Body of pancreas (tissue), 4 donors: ENCODE measurements at places on chromosomes 7 and 10. TPM values are rescaled to one million over a fixed set of nuclear protein-coding genes. Genes with fewer than 3 reads are reported as not detected.

TTYH3 gene
- 11.2 TPM for total RNA-seq

UFSP1 gene
- 6.2 TPM for total RNA-seq

ZWINT gene
- total RNA-seq, result 2.9 TPM

ZPBP gene
- total RNA-seq, result not detected

DNA sequence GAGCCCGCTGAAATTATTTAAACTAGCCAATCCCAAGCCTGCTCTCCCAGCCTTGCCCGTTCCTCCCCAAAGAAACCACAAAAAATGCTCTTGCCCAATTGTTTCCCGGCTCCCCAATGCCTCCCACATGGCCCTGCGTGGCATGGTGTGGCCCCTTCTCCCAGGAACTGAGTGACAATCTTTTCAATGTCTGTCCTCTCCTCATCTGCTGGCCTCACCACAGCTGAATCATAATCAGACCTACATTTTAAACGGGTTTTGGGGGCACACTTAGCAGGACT lies 201.5 kb downstream of the PRPF18 start:
- no peaks in the 10 kb centered on the region for H3K36me3 ChIP-seq
- DNase-seq, result no peak
- H3K4me3 ChIP-seq, result no peak overlapping the region
- peaks cover 20% of the 10 kb centered on the region for H3K4me1 ChIP-seq
- H3K27ac ChIP-seq, result peak overlapping the region; percentile 23
- no peaks in the 10 kb centered on the region for H3K27me3 ChIP-seq

GRCh38 chr10:25934621-25935139 lies 651 bp downstream of the MYO3A start:
- H3K4me3 ChIP-seq, result peak overlapping the region; percentile 36
- no peaks in the 10 kb centered on the region for H3K36me3 ChIP-seq

DNA sequence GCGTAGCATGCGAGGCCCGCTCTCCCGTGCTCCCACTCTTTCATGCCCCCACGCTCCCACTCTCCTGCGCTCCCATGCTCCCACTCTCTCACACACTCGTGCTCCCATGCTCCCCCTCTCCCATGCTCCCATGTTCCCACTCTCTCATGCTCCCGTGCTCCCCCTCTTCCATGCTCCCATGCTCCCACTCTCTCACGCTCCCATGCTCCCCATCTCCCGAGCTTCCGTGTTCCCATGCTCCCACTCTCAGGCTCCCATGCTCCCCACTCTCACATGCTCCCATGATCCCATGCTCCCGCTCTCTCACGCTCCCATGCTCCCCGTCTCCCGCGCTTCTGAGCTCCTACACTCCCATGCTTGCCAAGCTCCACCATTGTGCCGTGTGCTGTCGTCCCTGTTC lies 84.4 kb upstream of the ANLN start:
- no peaks in the 10 kb centered on the region for H3K27me3 ChIP-seq
- peaks cover 31% of the 10 kb centered on the region for H3K4me1 ChIP-seq
- peak; percentile 8 for DNase-seq
- H3K4me3 ChIP-seq, result no peak overlapping the region
- H3K27ac ChIP-seq, result no peak overlapping the region
- H3K36me3 ChIP-seq, result no peaks in the 10 kb centered on the region

DNA sequence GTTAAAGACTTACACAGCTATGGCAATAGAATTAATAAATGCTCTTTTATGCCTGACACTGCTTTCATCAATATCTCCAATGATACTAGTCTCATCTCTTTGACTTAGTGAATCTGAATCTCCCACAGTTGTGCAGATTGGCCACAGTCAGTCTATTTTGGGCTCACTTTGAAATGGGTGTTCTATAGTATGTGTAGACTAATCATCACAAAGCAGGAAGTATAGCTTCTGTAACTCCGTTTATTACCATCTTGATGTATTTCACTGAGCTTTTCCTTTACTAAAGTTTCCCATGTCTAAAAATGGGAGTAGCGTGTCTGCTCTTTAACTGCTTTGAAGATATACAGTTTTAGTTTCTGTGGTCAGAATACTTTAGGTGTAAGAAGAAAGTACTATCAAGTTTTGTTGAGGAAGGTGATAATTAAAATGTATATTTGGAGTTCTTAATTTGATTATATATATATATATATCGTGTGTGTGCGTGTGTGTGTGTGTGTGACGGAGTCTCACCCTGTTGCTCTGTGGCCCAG lies 70.1 kb downstream of the ST7 start:
- H3K27me3 ChIP-seq, result no peaks in the 10 kb centered on the region
- no peak for DNase-seq
- no peak overlapping the region for H3K4me3 ChIP-seq
- no peaks in the 10 kb centered on the region for H3K36me3 ChIP-seq
- H3K4me1 ChIP-seq, result peaks cover 10% of the 10 kb centered on the region

DNA sequence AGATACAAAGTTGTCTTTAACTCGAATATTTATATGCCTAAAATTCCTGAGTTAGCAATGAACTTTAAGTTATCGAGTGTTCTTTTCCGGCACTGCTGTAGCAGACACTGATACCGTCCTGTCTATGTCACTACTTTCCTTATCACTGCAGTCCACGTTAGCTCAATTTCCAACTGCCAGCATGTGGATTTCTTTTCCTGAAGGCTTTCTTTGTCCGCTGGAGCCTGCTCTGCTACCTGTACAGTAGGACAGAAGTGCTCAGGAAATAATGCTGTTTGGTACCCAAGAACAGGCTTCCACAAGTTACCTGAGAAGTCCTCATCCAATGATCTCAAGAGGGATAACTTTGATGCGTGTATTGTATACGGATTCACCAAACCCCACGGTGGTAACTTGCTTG lies 329.4 kb downstream of the NXPH1 start:
- no peaks in the 10 kb centered on the region for H3K36me3 ChIP-seq
- H3K4me3 ChIP-seq, result no peak overlapping the region
- no peak for DNase-seq
- H3K27me3 ChIP-seq, result no peaks in the 10 kb centered on the region
- H3K4me1 ChIP-seq, result no peaks in the 10 kb centered on the region
- no peak overlapping the region for H3K27ac ChIP-seq

DNA sequence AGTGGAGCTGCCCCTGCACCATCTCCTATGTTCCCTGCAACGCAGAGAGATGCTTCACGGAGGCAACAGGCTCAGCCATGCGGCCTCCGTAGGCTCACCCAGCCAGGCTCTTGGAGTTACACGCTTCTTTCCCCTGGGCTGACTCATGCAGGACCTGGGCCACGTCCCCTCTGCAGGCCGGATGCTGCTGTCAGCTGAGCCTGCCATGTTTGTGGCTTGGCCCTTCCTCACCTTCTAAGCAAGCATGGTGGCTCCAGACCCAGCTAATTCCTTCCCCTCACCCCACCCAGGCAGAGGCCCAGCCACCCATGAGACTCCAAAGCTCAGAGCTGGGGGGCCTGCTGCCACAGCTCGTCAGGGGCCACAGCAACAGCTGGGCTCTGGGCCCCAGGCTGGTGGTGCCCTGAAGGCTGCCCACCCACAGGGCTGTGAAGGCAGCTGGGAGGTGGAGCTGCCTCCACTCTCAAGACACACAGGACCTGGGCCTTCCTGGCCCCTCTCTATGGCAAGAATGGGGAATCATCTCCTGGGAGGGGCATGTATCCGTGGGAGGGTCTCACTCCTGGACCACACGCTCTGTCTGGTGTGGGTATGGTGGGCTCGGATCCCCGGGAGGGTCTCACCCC lies 219.6 kb downstream of the ELFN1 start:
- no peak overlapping the region for H3K27ac ChIP-seq
- no peak for DNase-seq
- no peaks in the 10 kb centered on the region for H3K27me3 ChIP-seq
- no peaks in the 10 kb centered on the region for H3K36me3 ChIP-seq
- no peaks in the 10 kb centered on the region for H3K4me1 ChIP-seq

DNA sequence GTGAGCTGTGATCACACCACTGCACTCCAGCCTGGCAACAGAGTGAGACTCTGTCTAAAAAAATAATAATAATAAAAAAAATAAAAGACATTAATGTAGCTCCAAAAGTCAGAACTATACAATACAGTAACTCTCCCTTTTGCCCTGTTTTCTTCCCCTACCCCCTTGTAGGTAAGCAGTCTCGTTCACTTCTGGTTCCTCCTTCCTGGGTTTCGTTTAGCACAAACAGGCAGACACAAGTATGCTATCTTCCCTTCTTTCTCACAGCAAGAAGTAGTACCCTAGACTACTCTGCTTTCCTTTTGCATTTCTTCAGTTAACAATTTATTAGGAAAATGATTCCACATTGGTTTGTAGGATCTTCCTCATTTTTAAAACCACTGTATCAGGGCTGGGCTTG lies 33.1 kb downstream of the PDSS1 start:
- no peaks in the 10 kb centered on the region for H3K27me3 ChIP-seq
- no peak overlapping the region for H3K27ac ChIP-seq
- no peak overlapping the region for H3K4me3 ChIP-seq
- no peaks in the 10 kb centered on the region for H3K4me1 ChIP-seq
- no peak for DNase-seq

GRCh38 chr10:13371897-13372470 lies 23.9 kb upstream of the SEPHS1 start:
- peak; percentile 80 for DNase-seq
- H3K27me3 ChIP-seq, result no peaks in the 10 kb centered on the region
- H3K4me3 ChIP-seq, result no peak overlapping the region
- H3K36me3 ChIP-seq, result no peaks in the 10 kb centered on the region
- no peak overlapping the region for H3K27ac ChIP-seq
- H3K4me1 ChIP-seq, result no peaks in the 10 kb centered on the region

DNA sequence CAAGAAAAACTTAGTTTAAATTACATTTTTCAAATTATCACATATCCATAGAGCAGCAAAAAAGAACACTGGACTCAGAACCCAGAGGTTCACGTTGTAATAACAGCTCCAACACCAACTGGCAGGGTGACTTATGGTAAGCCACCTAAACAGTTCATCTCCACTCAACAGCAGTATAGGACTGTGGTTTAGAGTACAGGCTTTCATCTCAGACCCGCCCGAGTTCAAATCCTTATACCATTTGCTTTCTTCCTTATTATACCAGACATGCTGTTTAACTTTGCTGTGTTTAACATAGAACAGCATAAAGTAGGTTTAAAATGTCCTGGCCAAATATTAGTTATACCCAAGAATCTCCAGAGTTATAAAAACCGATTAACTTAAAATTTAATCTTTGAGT lies 97.9 kb downstream of the ARHGAP21 start:
- no peaks in the 10 kb centered on the region for H3K4me1 ChIP-seq
- no peak overlapping the region for H3K27ac ChIP-seq
- no peaks in the 10 kb centered on the region for H3K27me3 ChIP-seq
- no peaks in the 10 kb centered on the region for H3K36me3 ChIP-seq
